Endothelial cell (in vitro differentiated cells): ENCODE measurements at places on chromosomes 3 and 15.

DNA sequence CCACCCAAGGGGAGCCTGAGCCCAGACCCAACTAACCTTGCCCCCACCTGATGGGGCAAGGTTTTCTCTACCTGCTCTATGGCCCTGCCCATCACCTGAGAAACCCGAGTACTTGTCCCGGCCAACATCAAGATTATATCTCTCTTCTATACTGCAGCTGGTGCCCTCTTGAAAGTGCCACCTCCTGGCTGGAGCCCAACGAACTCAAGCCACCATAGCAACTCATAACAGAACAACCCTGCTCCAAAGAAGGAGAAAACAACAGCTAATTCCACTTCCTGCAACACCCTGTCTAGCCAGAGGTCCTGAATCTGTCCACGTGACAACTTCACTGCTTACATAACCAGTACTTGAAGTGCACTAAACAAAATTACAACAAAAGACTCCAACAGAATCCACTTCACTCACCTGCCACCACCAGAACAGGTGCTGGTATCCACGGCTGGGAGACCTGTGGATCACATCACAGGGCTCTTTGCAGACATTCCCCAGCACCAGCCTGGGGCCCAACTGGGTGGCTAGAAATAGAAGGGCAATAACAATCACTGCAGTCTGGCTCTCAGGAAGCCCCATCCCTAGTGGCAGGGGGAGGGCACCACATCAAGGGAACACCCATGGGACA lies 49.2 kb downstream of the PIERCE2 start:
- DNase-seq = no peak

- no peak for DNase-seq
Observed at GRCh38 chr3:37973246-37974054, 17.1 kb upstream of the VILL start.

GRCh38 chr15:90956274-90957030 lies 1.8 kb downstream of the RCCD1 start:
- DNase-seq = peak; percentile 96

GRCh38 chr3:113912552-113913236 lies 35.1 kb upstream of the ZDHHC23 start:
- DNase-seq = peak; percentile 10

DNA sequence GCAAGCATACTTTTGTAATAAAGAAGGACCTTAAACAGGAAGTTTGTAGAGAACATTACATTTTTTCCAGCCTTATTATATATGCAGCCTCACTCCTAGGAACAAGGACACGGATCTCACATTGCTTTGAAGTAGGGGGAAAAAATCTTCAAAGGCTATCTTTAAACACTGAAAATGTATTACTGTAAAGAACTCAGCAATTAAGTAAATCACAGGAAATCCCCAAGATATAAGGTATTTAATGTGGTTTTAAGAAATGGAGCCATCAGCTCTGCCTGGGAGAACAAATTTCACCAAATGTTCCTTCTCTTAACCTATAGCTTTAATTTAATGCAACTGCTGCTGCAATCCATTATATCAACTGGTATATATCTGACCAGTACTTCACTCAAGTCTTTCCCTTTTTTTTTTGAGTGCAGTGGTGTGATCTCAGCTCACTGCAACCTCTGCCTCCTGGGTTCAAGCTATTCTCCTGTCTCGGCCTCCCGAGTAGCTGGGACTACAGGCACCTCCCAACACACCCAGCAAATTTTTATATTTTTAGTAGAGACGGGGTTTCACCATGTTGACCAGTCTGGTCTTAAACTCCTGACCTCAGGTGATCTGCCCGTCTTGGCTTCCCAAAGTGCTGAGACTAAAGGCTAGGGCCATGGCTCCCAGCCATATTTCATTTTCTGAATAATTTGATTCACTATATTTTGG lies 2.8 kb downstream of the BTLA start:
- DNase-seq = no peak

GRCh38 chr3:73451301-73451944 lies 173.3 kb downstream of the PDZRN3 start:
- no peak for DNase-seq

- DNase-seq = peak; percentile 57
Observed at GRCh38 chr3:19149368-19149767, 1.1 kb downstream of the KCNH8 start.

DNA sequence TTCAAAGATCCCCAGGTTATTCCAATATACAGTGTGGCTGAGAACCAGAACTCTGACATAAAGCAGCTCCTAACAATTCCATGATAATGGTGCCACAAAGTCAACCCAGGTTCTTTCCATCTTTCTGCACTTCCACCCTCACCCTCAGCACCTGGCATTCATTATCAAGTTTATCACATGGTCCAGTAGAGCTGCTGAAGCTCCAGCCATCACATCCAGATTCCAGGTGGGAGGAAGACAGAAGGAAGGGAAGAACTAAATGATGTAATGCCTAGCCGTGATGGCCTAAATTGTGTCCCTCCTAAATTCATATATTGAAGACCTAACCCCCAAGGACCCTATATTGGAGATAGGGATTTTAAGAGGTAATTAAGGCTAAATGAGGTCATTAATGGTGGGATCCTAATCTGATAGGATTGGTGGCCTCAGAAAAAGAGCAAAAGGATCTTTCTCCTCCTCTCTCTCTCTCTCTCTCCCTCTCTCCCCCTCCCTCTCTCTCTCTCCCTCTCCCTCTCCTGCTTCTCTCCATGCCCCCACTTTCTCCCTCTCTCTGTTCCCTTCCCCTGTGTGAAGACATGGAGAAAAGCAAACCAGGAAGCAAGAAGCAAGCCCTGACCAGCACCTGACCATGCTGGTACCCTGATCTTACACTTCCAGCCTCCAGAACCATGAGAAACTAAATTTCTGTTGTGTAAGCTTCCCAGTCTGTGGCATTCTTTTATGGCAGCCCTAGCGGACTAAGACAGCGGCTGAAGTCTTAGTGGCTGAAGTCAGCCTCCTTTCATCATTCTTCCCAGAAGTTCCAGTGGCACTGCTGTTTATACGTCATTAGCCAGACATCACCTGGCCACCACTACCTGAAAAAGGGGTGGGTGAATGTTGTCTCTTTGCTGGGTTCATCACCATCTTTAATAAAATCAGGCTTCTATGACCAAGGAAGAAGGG lies 369.7 kb upstream of the PROK2 start:
- DNase-seq = no peak

DNA sequence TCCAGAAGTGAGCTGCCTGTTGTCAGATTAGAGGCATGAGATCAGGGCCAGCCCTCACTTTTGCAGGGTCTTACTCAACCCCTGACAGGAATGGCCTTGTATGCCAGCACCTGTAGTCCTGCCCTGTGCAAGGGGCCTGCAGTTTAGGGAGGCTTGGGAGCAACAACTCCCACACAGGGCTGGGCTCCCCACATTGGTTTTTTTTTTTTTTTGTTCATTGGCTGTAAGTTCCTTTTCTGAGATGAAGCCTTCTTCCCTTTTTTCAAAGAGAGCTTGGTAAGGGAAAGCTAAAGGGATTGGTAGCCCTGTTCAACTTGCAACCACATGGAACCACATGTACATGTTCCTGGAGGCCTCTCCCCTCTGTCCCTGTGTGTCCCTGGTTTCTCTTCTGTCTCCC lies 46.4 kb downstream of the TNFAIP8L3 start:
- DNase-seq = no peak

GRCh38 chr3:133930341-133930933 lies 34.8 kb upstream of the RAB6B start:
- no peak for DNase-seq

GRCh38 chr3:47578119-47578632 lies 489 bp downstream of the CSPG5 start:
- peak; percentile 28 for DNase-seq

DNA sequence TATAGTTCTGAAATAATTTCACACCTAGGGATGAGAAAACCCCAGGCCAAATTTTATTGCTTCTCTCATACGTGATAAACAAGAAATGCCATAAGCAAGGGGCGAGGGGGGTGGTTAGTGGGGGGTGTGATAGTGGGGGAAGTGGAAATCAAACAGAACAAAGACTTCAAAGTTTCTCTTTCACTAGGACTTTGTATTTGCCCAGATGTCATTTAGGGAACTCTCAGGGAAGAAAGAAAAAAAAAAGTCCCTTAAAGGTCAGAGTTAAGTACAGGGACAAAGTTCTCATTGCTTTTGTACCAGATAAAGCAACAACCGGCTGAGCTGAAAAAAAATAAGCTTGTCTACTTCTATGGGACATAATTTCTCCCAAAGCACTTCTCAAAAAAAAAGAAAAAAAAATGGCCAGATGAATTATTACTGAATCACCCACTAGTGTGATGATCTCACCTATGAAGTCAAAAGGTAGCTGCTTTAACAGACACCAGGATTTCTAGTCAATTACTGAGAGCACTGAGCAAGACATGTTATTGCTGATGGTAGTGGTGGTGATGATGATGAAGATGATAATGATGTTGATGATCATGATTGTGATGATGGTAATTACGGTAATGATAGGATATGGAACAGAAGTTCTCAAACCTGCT lies 56.2 kb downstream of the FHIT start:
- DNase-seq = no peak

DNA sequence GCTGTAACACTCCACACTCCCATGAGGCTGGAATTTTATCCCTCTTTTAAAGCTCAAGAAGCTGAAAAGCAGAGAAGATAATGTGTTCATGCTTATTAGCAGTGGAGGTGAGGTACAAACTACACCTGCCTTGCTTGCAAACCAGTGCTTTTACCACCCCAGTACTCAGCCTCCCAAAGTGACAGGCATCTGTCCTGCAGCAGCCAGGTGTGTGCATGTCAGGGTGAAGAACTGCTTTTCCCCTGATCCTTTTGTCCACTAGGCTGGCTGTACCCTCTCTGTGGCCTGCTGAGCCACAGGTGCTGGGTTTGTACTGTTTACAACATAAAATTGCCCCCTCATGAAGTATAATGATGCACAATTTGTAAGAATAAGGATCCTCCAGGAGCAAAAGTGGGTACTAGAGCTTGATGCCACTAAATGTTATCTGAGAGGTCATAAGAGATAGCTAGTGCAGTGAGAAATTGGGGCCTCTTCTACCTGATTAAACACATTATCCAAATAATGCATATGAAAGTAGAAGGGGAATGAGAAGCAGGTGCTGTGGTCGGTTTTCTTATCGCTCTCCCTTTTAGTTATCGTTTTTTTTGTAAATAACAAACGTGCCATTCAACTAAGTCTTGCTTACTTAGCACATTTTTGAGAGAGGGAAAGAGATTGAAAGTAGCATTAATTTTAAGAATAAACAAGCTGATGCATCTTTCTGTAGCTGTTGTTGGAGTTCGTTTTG lies 39.2 kb upstream of the GADL1 start:
- no peak for DNase-seq

DNA sequence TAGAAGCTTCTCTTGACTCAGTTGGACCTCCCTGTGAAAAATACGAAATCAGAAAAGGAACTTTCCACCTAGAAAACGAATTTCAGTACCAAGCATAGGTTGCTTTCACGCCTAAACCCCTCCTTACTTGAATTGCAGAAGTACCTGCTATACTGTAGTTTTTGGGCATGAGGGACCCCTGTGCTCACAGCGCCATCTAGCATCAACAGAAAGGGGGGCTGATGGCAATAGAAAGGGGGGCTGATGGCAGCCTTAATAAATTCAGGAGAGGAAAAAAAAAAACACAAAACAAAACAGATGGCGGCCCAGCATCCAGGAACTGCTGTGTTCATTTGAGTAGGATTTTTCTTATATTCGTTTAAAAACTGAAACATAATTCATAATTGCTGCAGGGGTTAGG lies 96.7 kb downstream of the NPAP1 start:
- no peak for DNase-seq

- DNase-seq = no peak
Observed at GRCh38 chr3:124084022-124084881, 92.3 kb upstream of the ROPN1 start.

DNA sequence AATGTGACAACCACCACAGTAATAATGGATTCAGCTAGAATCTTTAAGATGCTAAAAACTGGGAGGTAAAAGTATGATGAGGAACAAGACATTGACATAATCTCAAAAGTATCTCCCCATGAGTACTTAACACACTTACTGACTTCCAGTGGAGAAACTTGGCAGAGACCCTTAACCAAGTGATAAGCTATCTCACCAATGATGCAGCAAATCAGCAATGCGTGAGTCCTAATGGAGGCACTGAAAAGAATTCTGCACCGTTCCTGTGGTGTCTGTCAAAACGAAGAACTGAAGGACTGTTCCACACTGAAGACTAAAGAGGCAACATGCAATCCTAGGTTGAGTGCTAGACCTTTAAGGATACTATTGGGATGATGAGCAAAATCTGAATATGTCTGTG lies 67.9 kb upstream of the OCA2 start:
- no peak for DNase-seq

GRCh38 chr3:81425198-81425868 lies 336.1 kb downstream of the GBE1 start:
- no peak for DNase-seq

DNA sequence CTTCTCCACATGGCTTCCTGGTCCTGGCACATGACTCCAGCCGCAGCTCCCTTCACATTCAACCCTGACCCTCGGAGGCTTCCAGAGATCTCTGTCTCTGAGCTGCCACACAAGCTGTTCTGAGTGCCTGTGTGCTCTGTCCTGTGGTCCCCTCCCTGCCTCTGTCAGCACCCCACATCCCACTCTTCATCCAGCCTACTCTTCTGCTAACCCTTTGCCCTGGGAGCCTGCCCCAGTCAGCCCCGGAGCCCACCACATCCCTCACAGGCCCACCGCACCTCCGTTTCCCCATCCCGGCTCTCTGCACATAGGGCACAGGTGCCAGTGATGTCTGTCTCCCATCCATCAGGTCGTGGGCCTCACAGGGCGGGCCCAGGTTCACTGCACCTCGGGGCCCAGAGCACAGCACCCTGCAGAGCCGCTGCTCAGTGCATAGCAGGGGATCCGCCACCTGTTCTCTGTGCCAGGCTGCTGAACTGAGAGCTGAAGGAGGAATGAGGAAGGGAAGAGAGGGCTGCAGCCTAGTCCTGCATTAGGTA lies 133.6 kb downstream of the UACA start:
- no peak for DNase-seq

GRCh38 chr15:65399997-65400396 lies 22.2 kb upstream of the IGDCC3 start:
- DNase-seq = no peak

DNA sequence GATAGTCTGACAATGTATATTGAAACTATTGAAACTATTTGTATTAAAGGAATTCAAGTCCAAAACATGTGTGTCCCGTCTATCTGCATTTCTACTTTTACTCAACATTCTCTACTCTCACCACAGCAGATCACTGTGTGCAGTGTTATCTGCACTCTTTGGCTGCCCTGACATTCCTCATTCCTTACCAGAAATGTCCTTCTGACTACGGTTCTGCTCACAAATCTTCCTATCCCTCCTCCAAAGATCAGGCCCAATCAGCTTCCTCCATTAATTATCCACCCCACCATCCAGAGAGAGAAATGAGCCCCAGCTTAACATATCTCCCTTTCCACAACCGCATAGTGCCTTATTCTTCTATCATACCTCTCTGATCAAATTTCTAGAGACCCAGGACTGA lies 94.7 kb downstream of the TBL1XR1 start:
- no peak for DNase-seq
